WTC11 (cell line): ENCODE measurements at places on chromosomes 1 and 21. TPM values are rescaled to one million over a fixed set of nuclear protein-coding genes. Genes with fewer than 3 reads are reported as not detected.

DNA sequence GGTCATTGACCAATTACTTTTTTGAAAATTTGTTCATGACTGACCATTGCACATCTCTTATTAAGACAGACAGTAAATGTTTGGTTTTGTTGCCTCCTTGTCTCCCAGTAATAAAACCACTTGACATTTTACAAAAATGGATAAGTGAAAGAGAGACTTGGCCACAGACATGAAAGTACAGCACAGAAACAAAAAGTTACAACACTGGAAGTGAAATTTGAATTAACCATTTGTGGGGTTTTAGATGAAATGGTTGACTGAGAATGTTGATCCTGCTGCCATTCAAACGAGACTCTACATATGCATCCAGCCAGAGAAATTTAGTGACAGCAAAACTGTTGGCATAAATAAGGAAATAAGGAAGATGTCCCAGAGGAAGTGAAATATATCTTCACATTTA is 79.3 kb upstream of the B3GALT2 start:
- H3K4me1 ChIP-seq: peaks cover 9% of the 10 kb centered on the region
- DNase-seq: no peak
- no peaks in the 10 kb centered on the region for H3K27me3 ChIP-seq
- H3K4me3 ChIP-seq: no peak overlapping the region
- no peaks in the 10 kb centered on the region; the same call in 1 of the 2 replicates for H3K36me3 ChIP-seq

GRCh38 chr1:24849672-24850295 is 80.3 kb downstream of the RUNX3 start:
- H3K36me3 ChIP-seq: no peaks in the 10 kb centered on the region
- peak overlapping the region; percentile 67 for H3K4me3 ChIP-seq
- DNase-seq: no peak
- peaks cover 13% of the 10 kb centered on the region for H3K27me3 ChIP-seq
- 0 out of 2 replicates have a peak, but pooled peaks cover 3% of the 10 kb centered on the region for H3K4me1 ChIP-seq

Gene OR2L8
- not detected in 3 replicates for total RNA-seq

GRCh38 chr1:18531503-18531845 is 50.7 kb downstream of the KLHDC7A start:
- DNase-seq: no peak
- H3K4me3 ChIP-seq: no peak overlapping the region
- peaks cover 64% of the 10 kb centered on the region for H3K27me3 ChIP-seq
- no peaks in the 10 kb centered on the region for H3K4me1 ChIP-seq
- H3K36me3 ChIP-seq: no peaks in the 10 kb centered on the region

DNA sequence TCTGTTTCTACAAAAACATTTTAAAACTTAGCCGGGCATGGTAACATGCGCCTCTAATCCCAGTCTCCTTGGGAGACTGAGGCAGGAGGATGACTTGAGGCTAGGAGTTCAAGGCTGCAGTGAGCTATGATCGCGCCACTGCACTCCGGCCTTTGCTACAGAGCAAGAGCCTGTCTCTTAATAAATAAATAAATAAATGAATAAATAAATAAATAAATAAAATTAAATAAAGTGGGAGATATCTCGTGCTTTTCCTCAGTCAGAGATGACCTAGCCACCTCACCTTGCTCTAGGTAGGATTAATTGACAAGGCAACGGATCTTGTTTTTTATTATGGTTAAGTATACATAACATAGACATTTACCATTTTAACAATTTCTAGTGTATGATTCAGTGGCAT is 14.3 kb upstream of the BRWD1 start:
- H3K4me3 ChIP-seq: no peak overlapping the region
- no peaks in the 10 kb centered on the region for H3K36me3 ChIP-seq
- DNase-seq: no peak
- H3K27me3 ChIP-seq: no peaks in the 10 kb centered on the region; the same call in 1 of the 2 replicates
- no peak overlapping the region for H3K27ac ChIP-seq

GRCh38 chr1:94543001-94543400 is 1.4 kb upstream of the F3 start:
- peaks cover 34% of the 10 kb centered on the region for H3K27me3 ChIP-seq
- peaks cover 7% of the 10 kb centered on the region; the same call in 1 of the 2 replicates for H3K36me3 ChIP-seq
- DNase-seq: no peak
- peak overlapping the region; percentile 89 for H3K4me3 ChIP-seq
- no peak overlapping the region for H3K27ac ChIP-seq
- H3K4me1 ChIP-seq: peaks cover 47% of the 10 kb centered on the region

DNA sequence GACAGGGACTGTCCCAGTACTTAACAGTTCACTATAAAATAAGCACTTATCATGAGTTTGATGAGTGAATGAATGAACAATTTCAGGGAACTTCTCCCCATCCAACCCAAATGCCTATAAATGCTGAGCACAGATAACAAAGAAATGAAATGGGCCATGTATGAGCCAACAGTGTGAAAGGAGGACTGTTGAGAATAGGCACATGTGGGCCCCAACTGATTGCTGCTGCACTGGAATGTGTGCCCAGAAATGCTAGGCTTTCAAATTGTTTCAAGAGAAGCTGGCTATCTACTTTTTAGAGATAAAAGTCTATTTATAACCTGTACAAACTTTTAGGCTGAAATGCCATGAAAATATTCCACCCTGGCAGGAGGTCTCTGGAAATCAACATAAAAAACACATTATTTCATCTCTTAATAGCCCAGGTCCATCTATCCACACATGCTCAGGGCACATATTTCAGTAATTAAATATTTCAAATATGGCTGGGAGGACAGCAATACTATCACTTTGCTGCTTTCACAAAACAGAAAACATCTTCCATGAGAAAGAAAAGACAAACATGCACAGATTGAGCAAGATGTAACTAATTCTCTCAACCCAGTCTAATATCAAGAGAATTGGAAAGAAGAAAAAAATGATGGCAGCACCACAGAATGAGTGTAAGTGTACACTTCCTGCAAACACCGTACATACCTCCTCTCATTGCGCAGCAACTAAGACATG is 49.8 kb downstream of the COLGALT2 start:
- H3K4me3 ChIP-seq: no peak overlapping the region
- H3K27me3 ChIP-seq: no peaks in the 10 kb centered on the region; the same call in 1 of the 2 replicates
- no peaks in the 10 kb centered on the region for H3K36me3 ChIP-seq
- 0 out of 2 replicates have a peak, but pooled peaks cover 7% of the 10 kb centered on the region for H3K4me1 ChIP-seq
- no peak overlapping the region for H3K27ac ChIP-seq

Gene PGD
- 270 to 278 TPM (median 272 TPM) in 3 replicates for total RNA-seq

Gene TEX38
- total RNA-seq: 0.17 to 0.21 TPM (median 0.18 TPM) in 3 replicates

Gene KLHL20
- 10.4 to 12.5 TPM (median 12.1 TPM) in 3 replicates for total RNA-seq

DNA sequence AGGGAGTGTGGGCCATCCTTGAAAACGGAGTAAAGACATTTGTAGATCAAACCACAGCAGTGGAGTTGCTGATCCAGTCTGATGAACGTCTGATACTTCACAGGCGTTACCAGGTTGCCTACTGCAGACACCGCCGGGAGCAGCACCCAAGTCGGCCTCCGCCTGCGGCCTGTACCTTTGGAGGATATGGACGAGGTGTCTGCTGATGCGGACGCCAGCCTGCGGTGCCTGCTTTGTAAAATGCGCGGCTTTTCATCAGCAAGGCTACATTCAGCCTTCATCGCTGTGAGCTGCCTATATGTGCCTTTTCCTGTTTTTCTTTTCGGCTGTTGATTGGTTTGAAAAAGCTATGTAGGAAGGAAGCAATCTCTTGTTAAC is 16.0 kb downstream of the SLX9 start:
- H3K36me3 ChIP-seq: peaks cover 22% of the 10 kb centered on the region
- H3K4me3 ChIP-seq: no peak overlapping the region
- DNase-seq: no peak

DNA sequence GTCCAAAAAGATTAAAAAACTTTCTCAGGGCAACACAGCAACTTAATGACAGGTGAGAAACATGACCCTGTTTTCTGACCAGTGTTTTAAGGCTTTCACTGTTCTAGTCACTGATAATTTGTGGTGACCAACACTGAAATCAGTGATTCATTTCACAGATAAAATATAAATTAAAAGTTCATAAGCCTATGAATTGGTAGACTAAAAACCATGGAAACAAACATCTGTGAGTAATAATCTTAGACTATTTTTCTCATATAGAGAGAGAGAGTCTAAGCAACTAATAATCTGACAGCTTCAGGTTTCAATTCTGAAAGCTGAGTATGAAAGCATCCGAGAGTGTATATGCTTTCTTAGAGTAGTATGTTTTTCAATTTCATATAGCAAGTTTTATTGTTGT is 536.9 kb downstream of the ADGRL2 start:
- H3K4me3 ChIP-seq: no peak overlapping the region
- H3K27ac ChIP-seq: no peak overlapping the region
- no peaks in the 10 kb centered on the region for H3K27me3 ChIP-seq
- DNase-seq: no peak
- peaks cover 12% of the 10 kb centered on the region for H3K4me1 ChIP-seq

Gene C4BPA
- 0.23 to 0.39 TPM (median 0.30 TPM) in 3 replicates for total RNA-seq

- no peaks in the 10 kb centered on the region for H3K4me1 ChIP-seq
- peaks cover 15% of the 10 kb centered on the region for H3K36me3 ChIP-seq
- H3K4me3 ChIP-seq: no peak overlapping the region
- H3K27ac ChIP-seq: no peak overlapping the region
- no peak for DNase-seq
- H3K27me3 ChIP-seq: no peaks in the 10 kb centered on the region
These were observed 28.0 kb downstream of the MACO1 start for GRCh38 chr1:25458541-25459298.

DNA sequence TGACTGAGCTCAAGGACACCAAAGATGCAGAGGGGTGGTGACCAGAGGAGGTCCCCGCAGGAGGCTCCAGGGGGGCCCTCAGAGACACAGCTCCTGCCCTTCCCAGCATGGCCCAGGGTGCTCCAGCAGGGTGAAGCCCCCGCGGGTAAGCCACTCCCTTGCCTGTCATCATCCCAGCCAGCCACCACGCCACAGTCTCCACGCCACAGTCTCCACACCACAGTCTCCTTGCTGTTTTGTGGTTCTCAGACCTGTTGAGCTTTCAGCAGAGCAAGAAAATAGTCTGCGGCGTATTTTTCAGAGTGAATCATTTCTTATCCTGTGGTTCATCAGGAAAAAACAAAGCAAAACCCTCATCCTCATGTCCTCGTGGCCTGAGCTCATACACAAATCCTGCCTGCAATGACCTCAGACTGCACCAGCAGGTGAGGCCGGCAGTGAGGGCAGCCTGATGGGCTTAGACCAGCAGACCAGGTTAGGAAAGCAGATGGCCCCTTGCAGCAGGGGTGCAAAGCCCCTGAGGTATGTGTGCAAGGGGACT is 25.7 kb upstream of the ABCG1 start:
- peak overlapping the region; percentile 63; the same call in 1 of the 2 replicates for H3K27ac ChIP-seq
- no peaks in the 10 kb centered on the region for H3K4me1 ChIP-seq
- no peaks in the 10 kb centered on the region; the same call in 1 of the 2 replicates for H3K27me3 ChIP-seq
- H3K4me3 ChIP-seq: no peak overlapping the region

DNA sequence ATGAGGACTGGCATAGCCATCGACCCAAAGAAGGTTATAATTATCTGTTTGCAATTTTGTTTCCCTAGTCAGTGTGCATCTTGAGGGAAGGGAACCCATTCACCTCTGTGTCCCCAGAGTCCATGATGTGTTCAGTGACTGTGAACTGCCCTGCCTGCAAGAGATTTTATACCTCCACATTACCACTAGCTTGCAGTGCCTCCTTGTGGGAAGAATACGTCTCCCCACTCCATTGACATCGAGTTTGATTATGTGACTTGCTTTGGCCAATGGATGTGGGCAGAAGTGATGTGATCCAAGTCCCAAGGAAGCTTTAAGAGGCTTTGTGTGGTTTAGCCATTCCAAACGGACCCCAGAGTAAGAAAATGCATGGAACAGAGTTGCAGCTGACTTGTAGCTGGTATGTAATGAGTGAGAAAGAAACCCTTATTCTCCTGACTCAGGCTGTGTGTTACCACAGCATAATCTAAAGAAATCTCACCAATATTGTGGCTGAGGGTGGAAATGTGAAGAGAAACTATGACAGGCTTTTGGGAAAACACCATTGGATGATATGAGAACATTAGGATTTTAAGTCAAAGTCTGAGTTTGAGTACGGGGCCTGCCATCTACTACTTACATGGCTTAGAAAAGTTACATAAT is 47.8 kb upstream of the NRDC start:
- no peaks in the 10 kb centered on the region for H3K27me3 ChIP-seq
- peaks cover 9% of the 10 kb centered on the region for H3K4me1 ChIP-seq
- no peak for DNase-seq
- no peaks in the 10 kb centered on the region for H3K36me3 ChIP-seq

DNA sequence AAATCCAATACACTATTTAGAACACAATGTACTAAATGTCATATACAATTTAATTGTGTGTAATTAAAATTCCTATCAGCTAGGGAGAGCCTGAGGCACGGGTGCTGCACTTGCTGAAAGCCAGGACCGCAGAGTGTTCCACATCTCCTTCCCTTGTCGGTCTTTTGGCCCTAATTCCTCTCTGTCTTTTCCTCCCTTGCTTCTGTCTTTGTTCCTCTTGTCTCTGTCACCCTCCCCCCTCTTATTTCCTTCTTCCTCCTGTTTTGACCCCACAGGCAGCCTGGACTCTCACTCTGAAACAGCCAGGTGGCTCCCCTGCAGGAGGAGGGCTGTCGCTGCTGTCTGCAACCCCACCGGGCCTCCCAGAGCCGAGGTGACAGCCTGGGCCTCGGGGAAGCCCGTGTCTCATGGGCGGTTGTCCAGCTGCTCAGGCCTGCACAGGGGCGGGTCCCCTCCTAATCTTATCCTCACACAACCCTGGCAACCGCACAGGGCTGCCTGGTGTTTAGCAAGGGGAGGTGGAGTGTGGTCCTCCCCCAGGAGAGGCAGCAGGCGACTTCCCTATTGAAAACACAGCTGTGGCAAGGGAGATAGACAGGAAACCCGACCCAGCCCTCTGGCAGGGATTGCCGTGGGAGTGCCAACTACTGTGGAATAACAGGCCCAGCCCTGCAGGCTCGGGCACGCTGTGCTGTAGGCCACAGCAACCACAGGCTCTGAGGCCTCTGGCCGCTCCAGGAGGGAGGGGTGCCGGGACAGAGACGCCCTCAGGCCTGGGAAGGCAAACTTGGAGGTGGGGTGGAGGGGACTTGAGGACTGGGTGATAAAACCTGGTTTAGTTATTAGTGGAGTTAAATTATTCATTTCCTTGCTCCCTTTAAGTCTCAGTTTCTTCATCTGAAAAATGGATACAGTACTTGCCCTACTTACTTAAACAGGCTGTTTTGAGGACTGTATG is 68.8 kb upstream of the WDR26 start:
- H3K4me1 ChIP-seq: peaks cover 77% of the 10 kb centered on the region
- H3K4me3 ChIP-seq: peak overlapping the region; percentile 5; the same call in 1 of the 2 replicates

DNA sequence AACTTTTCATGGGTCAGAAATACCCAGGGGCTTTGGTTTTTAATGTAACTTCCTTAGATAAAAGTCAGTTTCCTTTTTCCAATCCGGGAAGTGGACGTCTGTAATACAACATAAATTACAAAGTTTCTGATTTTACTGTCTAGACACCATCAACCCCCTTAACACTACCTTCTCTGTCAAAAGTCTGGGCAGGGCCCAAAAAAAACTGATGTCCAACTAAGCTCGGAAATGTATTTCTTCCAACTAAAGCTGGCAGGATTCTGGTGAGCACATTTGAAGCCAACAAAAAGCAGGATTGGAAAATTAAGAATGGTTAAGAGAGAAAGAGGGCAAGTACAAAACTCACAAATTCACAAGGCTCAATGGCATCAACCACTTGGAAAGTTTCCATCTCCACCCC is 24.3 kb downstream of the DDAH1 start:
- H3K4me1 ChIP-seq: peaks cover 32% of the 10 kb centered on the region
- no peaks in the 10 kb centered on the region for H3K27me3 ChIP-seq
- H3K36me3 ChIP-seq: peaks cover 5% of the 10 kb centered on the region; the same call in 1 of the 2 replicates
- H3K27ac ChIP-seq: no peak overlapping the region
- no peak for DNase-seq
